ENCODE measurements at places on chromosomes 16 and 17.

DNA sequence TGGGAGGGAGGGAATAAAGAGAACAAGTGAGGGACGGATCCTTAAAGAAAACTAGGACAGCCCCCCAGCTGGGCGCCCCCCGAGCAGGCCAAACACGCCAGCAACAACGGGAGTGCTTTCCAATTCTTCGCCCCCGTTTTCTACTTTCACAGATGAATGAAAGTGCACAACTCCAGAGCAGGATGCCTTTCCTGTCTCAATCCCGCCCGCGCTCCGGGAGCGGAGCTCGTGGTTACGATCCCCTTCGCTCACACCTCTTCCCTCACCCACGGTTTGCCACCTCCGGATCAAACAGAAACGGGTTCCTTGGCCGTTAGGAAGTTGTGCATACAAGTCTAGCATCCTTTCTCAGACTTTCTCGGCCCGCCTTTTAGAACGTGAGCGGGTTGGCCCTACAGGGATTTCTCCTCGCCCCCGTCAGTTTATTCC lies 680 bp downstream of the SKA2 start:
- no peak for DNase-seq

- DNase-seq, result peak; percentile 61
Observed at GRCh38 chr17:37490638-37491614, 1.2 kb downstream of the DUSP14 start.

- no peak for DNase-seq
Observed at GRCh38 chr17:20262226-20263114, 204.9 kb downstream of the LGALS9B start.

- no peak for DNase-seq
Observed at GRCh38 chr17:57715981-57716380, 29.1 kb downstream of the CCDC182 start.

GRCh38 chr17:67018471-67019434 lies 25.6 kb upstream of the CACNG1 start:
- no peak for DNase-seq

GRCh38 chr16:89921131-89921701 lies 1.9 kb upstream of the TUBB3 start:
- DNase-seq, result no peak

GRCh38 chr16:57906382-57907316 lies 64.3 kb downstream of the CNGB1 start:
- DNase-seq, result no peak

DNA sequence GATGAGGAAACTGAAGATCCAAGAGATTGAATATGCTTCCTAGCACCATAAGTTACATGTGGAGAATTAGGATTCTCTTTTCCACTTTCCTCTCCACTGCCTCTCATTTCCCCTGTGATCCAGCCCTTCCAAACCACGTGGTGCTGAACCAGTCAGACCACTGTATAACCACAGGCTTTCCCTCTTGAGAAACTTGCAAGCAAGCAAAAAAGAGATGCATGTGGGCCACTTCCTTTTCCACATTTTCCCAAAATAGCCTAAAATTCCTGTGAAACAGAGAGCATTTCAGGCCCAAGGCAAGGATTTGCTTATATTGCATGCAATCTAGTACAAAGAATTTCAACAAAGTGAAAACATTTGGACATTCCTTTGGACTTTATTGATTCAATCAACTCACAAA lies 59.3 kb upstream of the KSR1 start:
- no peak for DNase-seq

DNA sequence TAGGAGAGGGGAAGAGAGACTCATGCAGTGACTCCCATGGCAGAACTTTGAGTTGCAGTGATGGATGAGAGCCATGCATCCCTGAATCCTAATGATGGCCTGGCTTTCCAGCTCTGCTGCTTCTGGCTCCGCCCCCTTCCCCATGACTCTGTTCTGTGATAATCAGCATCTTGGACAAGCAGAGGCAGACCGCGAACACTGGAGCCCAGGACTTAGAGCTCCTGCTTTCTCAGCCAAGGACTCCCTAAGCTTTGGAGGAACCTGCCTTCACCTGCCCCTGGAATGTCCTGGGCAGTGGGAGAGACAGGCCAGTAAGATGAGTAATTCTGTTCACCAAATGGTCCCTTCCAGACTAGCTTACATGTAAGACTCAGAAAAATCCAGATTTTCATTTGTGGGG lies 12.5 kb downstream of the CCDC92B start:
- DNase-seq, result peak; percentile 61

GRCh38 chr17:61980535-61980934 lies 52.8 kb upstream of the INTS2 start:
- DNase-seq, result no peak

DNA sequence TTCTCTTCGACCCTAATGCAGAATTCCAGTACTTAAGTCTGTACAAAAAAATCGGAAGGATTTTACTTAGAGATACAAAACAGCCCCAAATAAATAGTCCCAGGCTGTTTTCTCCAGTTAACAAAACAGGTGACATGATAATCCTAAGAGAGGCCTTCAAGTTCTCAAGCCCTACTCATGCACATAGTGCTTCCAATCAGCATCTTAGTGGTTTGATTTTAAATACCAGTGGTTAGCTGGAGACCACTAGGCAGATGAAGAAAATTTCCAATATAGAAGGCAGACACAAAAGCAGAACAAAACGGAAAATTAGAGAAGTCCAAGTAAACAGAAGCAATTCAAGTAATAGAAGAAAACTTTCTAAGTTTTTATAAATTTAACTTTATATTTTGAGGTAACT lies 5.2 kb upstream of the OR4D2 start:
- no peak for DNase-seq

- no peak for DNase-seq
Observed at GRCh38 chr17:74779948-74780400, 3.8 kb upstream of the NAT9 start.

GRCh38 chr16:87368029-87368770 lies 15.4 kb downstream of the FBXO31 start:
- no peak for DNase-seq

- no peak for DNase-seq
Observed at GRCh38 chr17:47257651-47258339, 4.2 kb downstream of the ITGB3 start.

DNA sequence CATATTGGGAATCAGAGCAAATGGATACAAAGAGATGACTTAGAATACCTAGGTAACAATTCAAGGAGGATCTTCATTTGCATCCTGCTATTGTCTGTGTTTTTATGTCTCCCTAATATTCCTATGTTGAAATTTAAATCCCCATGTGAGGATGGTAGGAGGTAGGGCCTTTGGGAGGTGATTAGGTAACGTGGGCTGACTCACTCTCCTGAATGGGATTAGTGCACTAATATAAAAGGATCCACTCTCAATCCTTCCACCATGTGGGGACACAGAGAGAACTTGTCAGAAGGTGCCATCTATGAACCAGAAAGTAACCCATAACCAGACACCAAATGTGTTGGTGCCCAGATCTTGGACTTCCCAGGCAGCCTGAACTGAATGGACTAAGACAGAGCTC lies 83.4 kb downstream of the CDH8 start:
- DNase-seq, result no peak

DNA sequence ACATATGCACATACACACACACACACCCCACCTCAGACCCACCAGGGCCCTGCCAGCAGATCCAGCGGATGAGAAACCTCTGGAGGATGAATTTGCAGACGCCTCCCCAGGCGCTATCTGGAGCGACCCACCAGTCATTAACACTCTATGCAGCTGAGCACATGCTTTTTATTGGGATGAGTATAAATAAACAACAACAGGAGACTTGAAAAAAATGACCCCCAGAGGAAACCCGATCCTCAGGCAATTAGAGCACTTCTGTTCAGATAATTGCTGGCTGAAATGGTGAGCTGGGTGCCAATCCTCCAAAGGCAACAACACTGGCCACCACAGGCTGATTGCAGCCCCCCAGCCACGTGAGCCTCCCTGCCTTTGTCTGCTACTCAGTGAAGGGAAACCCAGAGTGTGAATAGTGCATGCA lies 32.9 kb downstream of the DYNLRB2 start:
- DNase-seq, result no peak

- DNase-seq, result no peak
Observed at GRCh38 chr17:63082952-63083351, 116.9 kb downstream of the TANC2 start.

DNA sequence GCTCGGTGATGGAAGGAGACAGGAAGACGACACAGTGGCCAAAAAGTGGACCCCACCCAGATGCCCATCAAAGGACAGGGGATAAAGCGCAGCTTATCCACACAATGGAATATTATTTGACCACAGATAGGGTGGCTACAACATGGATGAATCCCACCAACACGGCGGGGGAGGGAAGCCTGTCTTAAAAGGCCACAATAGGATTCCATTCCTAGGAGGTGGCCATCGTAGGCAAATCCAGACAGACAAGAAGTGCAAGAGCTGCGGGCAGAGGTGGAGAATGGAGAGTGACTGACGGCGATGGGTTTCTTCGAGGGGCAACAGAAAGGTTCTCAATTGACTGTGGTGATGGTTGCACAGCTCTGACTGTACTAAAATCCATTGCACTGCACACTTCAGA lies 16.0 kb downstream of the SLC38A8 start:
- DNase-seq, result no peak

DNA sequence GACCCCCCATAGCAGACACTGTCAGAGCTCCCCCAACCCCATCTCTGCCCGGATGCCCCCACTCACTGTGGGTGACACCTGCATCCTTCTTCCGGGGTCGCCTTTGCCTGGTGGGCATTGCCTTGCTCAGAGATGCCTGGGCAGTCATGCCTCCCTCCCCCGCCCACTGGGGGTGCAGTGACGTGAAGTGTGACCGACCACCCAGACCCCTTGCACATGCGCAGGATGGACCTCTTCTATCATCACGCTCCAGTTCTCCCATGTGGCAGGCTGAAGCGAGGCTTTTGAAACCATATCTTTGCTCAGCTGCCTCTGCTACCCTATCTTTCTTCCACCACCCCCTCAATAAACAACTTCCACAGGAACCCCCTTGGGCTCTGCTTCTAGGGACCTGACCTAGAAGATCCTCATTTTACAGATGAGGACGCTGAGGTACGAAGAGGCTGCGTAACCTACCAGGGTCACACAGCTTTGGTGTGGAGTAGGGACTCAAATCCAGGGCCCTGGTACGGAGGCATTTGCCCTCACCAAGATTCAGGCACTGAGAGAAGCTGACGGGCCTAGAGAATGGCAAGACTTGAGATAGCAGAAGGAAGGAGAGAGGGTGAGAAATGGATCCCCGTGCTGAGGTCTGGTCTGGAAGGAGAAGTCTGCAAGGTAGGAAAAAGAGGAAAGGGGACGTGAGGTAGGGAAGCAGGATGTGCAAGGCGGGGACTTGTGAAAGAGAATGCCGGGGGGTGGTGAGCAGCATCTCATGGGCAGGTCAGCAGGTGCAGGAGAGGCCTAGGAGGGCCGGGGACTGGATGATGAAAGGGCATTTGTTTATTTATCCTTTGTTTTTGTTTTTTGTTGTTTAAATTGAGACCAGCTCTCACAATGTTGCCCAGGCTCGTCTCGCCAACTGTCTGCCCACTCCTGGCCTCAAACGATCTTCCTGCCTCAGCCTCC lies 14.4 kb downstream of the NLRC5 start:
- no peak for DNase-seq

DNA sequence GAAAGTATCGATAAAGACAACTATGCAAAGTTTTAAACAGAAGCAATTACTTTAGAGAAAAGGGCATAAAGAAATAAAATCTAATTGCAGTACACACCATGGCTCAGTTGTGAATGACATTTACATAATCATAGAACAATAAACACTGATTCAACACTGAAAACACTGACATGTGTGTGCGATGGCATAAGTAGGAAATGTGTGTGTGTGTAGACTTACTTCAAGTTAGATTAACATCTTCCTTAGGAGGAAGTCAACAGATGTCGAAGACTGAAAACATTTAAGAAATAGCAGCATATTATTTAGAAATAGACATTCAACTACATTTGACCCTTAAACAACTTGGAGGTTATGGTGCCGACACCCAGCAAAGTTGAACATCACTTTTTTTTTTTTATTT lies 172.4 kb downstream of the STX8 start:
- DNase-seq, result no peak

DNA sequence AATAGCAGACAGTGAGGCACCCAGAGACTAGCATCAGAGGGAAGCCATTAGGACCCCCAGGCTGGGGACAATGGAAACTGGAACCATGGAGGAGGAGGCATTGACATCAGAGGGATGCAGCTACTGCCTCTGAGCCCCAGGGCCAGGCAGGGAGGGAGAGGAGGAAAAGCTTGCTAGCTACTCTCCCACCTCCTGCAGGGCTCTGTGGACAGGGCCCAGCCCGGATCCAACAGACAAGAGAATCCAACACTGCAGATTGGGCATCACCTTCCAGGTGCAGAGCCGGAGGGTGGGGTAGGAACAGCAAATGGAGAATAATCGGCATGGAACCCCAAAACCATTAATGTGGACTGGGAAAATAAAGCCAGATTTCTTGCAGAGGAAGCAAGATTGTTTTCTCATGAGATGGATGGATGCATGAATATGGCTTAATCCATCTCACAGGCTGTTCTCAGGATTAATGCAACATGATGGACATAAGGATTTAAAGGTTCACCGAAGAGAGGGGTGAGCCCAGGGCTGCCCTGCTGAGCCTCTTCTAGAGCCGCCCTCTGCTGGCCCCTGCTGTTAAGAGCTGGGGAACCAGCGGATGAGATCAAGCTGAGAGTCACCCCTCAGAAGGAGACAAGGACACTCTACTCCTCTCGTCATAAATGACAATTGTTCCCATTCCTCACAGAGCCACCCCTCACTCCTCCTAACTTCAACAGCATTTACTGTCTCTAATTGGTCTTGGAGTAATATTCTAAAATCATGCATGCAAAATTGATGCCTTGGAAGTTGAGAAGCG lies 48.8 kb downstream of the DNAH3 start:
- no peak for DNase-seq

DNA sequence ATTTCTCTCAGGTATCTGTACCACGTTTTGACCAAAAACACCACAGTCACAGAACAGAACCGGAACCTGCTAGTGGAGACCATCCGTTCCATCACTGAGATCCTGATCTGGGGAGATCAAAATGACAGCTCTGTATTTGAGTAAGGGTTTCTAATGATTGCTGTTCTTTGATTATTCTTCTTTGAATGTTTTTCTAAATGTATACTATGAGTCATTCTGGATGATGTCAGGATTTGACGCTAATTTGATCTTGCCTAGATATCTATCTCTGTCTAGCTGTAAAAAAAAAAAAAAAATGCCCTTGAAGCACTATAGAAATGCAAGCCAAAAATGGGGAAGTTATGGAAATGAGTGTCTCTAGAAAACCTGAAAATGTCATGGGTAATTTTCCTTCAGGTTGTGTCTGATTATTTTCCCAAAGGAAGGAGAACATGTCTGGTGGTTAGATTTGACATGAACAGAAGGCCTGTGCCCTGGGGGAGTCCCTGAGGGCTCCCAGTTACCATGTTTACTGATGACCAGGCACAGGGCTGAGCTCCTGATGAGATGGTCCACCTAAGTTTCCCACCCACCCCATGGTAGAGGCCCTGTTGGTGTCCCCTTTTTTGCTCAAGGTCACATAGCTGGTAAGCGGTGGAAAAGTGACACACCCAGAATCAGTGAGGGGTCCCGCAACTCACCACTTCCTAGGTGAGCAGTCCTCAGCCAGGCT lies 13.6 kb downstream of the CLEC16A start:
- no peak for DNase-seq

GRCh38 chr16:68238029-68238345 lies 2.1 kb upstream of the ESRP2 start:
- no peak for DNase-seq

- DNase-seq, result no peak
Observed at GRCh38 chr17:61812747-61813146, 50.6 kb downstream of the BRIP1 start.

- DNase-seq, result no peak
Observed at GRCh38 chr17:73890831-73891405, 246.7 kb upstream of the SDK2 start.
